ENCODE measurements at places on chromosomes 12 and 14.

GRCh38 chr14:95948558-95948981 is 71.9 kb downstream of the TUNAR start:
- DNase-seq: no peak

GRCh38 chr12:24177889-24178288 is 228.4 kb upstream of the SOX5 start:
- no peak for DNase-seq

DNA sequence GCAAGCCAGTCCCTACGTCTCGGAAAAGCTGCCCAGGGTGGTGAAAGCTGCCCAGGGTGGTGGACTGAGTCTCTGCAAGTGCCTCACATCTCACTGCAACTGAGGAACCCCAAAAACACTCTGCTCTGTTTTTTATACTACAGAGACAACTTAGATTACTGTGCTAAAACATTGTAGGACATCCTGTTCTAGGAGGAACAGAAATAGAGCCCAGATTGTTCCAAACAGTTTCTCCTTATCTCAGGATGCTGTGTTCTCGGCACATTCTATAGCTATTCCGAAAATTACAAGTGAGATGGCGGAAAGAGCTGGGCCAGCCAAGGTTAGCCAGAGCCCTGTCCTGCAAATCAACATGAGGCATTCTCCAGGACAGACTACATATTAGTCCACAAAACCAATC is 138.7 kb downstream of the LRIG3 start:
- no peak for DNase-seq

DNA sequence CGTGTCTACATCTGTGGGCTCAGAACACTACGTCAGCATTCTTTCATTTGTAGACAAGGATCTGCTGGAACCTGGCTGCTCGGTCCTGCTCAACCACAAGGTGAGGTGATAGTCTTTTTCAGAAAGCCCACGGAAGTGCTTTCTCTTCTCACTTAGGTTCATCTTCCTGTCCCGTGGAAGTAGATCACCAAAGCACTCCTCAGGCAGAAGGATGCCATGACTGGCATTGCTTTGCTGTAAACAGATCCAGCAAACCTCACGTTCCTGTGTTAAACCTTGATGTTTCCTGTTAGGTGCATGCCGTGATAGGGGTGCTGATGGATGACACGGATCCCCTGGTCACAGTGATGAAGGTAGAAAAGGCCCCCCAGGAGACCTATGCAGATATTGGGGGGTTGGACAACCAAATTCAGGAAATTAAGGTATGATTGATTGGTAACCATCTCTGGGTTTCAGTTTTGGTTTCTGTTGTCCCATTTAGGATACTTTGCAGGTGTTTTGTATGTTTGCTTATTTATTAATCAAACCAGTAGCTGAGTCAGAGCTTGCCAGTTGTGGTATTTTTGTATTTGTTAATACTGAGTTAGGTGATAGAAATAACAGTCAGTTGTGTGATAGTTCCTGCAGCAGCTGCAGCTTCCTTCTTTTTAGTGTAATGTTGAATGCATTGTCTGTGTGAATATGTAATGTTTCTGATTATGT is 7.5 kb downstream of the PSMC1 start:
- no peak for DNase-seq

GRCh38 chr12:52147964-52148463 is 43.8 kb downstream of the KRT80 start:
- no peak for DNase-seq

DNA sequence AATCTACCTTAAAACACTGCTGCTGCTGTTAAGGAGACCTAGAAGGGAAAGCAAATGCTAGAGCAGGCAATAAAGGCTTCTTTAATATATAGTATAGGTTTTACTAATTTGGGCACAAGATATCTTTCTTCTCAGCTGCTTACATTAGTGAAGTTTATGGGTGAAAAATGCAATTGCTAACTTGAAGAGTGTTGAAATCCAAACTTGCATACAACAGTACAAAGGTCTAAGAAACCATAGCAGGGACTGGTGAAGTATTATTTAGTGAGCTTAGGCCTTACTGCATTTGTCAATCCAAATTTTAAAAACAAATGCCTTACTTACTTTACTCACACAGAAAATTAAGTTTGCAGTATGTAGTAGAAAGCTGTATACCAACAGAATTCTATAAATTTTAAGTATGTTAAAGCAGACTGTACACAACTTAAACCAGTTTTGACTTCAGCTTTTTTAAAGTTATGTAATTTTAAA is 1.4 kb upstream of the AP4S1 start:
- DNase-seq: no peak

- peak; percentile 78 for DNase-seq
These were observed at the start of gene AHNAK2 for GRCh38 chr14:104977681-104978653. Gene AHNAK2, minus strand, starts transcription at chr14:104978374. Its CDS starts 137 bp downstream, at chr14:104978237.

DNA sequence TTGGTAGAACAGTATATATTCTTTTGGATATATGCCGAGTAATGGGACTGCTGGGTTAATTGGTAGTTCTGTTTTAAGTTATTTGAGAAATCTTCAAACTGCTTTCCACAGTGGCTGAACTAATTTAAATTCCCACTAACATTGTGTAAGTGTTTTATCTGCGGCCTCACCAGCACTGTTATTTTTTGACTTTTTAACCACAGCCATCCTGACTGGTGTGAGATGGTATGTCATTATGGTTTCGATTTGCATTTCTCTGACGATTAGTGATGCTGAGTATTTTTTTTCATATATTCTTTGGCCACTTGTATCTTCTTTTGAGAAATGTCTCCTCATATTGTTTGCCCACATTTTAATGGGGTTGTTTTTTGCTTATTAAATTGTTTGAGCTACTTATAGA is 357.4 kb downstream of the C12orf50 start:
- no peak for DNase-seq

GRCh38 chr14:99515301-99516155 is 34.3 kb downstream of the CCNK start:
- peak; percentile 77 for DNase-seq

DNA sequence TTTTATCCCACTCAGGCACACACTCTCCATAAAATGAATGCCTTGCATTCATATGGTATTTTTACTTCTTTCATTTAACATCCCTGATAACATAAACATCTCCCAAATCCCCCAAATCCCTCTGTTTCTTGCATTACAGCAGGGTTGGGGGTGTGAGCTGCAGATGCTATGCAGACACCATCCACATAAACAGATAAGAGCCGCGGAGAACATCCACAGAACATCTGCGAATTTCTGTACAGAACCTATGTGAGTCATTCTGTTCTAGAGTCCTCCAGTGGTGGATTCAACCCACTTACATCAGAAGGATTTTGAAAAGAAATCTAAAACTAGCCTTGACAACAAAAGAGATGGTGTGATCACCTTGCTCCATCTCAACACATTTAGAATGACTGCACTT is 20.3 kb downstream of the FBLN5 start:
- no peak for DNase-seq

- no peak for DNase-seq
These were observed 16.8 kb downstream of the ERO1A start for GRCh38 chr14:52678591-52678990.

DNA sequence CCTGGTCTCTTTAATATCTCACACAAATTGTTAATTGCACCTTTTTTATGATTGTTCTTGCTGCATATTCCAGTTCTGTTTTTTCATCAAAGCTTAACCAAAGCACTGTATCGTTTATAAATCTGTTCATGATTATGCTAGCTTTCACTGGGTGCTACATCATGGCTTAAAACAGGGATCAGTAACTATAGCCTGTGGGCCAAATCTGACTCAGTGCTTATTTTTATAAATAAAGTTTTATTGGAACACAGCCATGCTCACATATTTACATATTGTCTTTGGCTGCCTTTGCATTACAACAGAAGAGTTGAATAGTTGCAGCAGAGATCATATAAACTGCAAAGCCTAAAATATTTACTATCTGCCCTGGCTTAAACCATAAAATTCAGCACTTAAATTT is 183.4 kb upstream of the NRXN3 start:
- no peak for DNase-seq

GRCh38 chr12:125999628-126000027 is 934.4 kb downstream of the AACS start:
- no peak for DNase-seq

DNA sequence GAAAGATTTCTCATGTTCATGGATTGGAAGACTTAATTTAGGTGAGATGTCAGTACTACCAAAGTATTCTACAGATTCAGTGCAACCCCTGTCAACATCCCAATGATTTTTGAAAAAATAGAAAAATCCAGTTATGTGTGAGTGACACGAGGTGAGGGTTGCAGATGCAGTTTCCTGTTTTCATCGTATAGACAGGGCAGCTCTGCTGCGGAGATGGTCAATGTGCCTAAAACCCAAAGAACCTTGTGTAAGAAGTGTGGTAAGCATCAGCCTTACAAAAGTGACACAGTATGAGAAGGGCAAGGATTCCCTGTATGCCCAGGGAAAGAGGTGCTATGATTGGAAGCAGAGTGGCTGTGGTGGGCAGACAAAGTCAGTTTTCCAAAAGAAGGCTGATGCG is 94.4 kb downstream of the SCAF11 start:
- DNase-seq: no peak

DNA sequence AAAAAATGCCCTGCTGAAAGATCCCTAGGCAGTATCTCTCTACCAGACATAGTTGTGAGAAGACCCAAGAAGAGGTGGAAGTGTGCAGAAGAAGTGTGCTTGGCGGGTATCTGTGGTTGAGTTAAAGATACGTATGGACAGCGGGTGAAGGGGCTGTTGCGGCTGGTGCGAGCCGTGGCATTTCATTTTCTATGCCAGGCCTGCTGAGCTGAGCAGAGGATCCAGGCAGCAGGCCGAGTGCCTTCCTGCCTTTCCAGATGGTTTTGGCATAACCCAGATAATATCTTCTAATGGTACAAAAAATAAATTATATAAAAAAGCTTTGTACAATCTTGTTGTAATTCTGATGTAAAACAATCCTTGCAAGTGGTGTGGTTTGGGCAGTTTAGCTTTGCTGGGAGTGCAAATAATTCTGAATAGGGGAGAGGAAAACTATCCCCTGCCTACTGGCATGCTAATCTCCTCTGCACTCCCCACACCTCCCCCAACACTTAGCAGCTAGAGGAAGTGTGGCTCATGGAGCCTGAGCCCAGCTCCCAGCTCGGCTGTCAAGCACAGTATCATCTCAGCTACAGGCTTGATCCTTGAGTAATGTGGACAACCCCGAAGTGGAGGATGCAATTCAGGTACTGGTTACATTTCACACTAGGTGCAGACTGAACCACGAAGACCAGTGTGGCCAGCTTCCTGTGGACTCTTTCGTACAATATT is 168.9 kb downstream of the VRK1 start:
- DNase-seq: no peak

DNA sequence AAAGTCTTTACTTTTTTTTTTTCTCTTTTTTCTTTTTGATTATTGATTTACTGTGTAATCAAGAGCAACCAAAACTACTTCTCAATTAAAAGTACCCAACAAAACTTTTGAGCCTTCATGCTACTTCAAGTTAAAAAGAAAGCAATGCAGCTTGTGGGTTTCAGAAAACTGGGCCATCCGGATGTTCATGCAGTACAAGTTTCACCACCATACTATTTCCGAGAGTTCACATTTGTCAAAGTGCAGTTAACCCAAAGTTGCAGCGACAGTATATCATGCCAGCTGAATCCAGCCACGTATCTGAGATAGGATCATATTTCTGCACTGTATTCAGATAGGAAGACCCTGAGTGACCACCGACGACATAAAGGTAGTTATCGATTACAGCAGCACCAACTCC is 33.0 kb downstream of the KLHL28 start:
- DNase-seq: no peak

GRCh38 chr14:96264853-96265252 is 8.8 kb downstream of the BDKRB1 start:
- no peak for DNase-seq

DNA sequence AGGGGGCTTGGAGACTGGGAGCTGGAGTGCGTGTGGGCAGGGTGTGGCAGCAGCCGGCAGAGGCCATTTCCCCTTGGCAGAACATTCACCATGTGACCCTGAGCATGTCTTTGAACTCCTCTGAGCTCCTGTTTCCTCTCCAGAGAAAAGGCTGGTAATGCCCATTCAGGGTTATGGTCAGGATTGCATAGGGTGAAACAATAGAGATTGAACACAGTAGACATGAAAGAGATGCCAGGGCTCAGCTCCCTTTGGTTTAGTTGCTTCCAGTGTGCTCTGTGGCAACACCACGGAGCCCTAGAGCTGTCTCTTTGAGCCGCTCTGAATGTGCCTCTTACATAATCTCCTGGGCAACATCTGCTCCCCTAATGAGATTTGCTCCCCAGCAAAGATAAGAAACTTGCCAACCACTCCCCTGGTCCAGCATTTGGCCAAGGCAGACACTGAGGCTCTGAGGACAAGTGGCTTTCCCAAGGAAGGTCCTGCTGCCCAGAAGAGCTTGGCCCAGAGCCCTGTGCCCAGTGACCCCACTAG is 4.6 kb downstream of the IFI27 start:
- peak; percentile 44 for DNase-seq

DNA sequence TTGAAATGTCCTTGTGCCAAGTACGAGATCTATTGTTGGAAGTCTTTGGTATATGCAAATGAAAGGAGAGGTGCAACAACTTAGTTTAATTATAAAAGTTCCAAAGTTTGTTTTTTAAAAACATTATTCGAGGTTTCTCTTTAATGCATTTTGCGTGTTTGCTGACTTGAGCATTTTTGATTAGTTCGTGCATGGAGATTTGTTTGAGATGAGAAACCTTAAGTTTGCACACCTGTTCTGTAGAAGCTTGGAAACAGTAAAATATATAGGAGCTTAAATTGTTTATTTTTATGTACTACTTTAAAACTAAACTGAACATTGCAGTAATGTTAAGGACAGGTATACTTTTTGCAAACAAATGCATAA is 2.3 kb downstream of the HSPA2 start:
- no peak for DNase-seq

DNA sequence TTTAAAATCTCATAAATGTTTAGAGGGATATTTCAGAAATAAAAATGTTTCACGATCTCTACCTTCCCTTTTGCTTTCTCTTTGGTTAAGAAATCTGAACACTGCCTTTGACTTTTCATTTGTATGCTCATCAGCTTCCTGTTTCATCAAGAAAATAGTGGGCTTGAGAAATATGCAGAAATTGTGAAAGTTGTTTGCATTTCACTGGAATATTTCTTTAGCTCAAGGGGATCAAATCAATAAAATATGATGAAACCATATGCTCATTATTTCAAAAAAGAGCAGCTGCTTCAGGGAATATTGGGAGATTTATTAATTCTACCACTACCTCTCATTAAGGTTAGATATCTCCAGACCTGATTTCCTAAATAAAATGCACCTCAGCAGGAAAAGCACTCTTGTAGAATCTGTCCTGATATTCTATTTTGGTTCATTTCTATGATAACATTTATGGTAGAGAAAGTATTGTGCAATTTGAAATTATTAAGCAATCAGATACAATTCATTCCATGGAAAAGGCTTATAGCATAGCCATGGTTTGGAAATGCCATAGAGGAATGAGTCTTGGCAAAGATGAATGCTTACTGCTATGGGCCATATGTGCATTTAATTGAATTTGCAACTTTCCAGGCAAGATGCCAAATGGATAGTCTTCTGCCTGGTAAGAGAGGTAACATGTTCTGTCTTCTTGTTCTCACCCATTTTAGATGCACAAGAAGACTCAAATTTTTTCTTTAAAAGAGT is 212.6 kb upstream of the SLC16A7 start:
- DNase-seq: no peak
